T1000 (cell line): ENCODE measurements at places on chromosomes 11 and 22.

DNA sequence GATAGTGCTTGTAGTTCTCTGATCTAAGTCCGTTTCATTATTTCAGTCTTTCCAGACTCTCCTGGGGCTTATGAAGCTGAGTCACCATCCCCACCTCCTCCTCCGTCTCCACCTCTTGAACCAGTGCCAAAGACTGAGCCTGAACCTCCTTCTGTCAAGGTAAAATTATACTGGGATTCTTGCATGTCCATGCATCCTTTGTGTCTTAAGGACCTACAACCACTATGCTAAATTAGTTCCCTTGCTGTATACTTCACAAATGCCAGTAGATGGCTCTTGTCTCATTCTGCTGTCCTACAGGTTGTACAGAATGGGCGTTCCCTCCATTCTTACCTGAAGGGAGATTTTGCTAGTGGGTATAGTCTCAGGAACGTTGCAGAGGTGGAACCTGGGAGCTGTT lies 42.2 kb downstream of the POLD3 start:
- peak; percentile 19 for DNase-seq

GRCh38 chr11:110176366-110177085 lies 83.3 kb downstream of the ZC3H12C start:
- no peak for DNase-seq

DNA sequence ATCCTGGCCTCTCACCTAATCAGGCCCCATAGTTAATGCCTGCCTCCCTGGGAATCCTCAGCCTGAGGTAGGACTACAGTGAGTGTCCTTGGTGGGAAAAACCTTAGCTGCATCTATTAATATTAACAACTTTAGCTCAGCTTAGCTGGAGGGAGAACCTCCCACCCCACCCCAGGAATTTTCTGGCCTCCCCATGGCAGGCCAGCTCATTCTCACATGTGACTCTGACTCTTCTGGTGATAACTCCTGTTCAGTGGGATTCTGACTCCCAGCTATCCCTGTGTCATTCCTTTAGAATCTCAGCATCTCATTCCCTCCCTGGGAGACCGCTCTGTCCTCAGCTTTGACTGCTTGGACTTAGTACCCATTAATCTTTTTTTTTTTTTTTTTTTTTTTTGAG lies 14.5 kb downstream of the ART5 start:
- DNase-seq, result peak; percentile 10

DNA sequence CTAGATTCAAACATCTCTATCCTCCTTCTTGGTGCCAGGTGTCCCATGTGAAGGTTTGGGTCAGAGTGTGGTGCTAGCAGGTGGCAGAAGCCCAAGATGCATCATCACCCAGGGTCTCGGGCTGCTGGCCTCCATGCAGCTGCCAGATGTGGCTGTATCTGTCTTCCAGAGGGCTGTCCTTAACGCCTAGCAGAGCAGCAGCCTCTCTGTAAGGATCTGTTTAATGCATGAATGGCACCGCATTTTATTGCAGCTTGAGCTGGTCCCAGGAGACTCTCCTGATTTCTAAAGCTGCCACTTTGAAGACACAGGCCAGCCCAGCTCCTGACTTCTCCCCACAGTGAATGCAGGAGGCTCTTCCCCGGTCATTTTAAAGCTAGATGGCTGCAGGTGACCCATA lies 26.3 kb downstream of the SLC1A2 start:
- DNase-seq, result no peak

GRCh38 chr22:37259540-37260029 lies 15.5 kb upstream of the RAC2 start:
- no peak for DNase-seq
